GM23338 (cell line): ENCODE measurements at places on chromosomes 3 and 15. TPM values are rescaled to one million over a fixed set of nuclear protein-coding genes. Genes with fewer than 3 reads are reported as not detected.

GRCh38 chr3:161644891-161645635, 148.5 kb downstream of the OTOL1 start:
- H3K36me3 ChIP-seq = no peaks in the 10 kb centered on the region
- no peaks in the 10 kb centered on the region for H3K27me3 ChIP-seq
- no peak overlapping the region for H3K4me3 ChIP-seq
- no peak overlapping the region for H3K27ac ChIP-seq

- no peaks in the 10 kb centered on the region for H3K36me3 ChIP-seq
- H3K27me3 ChIP-seq = peaks cover 34% of the 10 kb centered on the region
- peaks cover 18% of the 10 kb centered on the region for H3K4me1 ChIP-seq
- H3K27ac ChIP-seq = no peak overlapping the region
- peak overlapping the region; percentile 69 for H3K4me3 ChIP-seq
- no peak for DNase-seq
Measured at GRCh38 chr3:77040216-77040615, 317 bp downstream of the ROBO2 start.

Gene LRRC31
- not detected in 2 replicates for total RNA-seq

Gene C15orf61
- total RNA-seq = 1.8 and 2.8 TPM in 2 replicates

Gene TTC23
- total RNA-seq = 17.0 and 25.2 TPM in 2 replicates
